Calu3 (cell line): ENCODE measurements at places on chromosomes 5 and 9.

DNA sequence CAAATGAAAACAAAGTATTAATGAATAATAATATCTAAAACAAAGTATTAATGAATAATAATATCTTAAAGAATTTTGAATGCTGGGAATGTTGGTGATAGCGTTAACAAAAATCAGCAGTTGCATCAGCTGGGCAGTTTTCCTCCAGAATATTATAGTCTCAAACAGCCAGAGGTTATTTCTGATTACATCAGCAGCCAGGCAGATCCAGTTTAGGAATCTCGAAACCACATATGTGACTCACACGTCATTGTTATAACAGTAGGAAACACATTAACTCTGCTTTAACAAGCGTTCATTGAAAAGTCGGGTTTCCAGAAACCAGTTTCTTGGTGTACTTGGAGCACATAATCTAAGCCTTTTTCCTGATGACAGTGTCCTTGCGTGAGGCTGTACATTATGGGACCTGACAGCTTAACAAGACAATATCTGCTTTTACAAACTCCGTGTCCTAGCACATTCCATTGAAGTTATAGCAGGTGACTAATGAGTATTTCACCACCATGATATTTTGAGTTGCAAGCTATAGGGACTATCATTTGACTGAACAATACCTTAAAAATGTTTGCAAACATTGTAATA, 559.5 kb upstream of the KLF4 start:
- peak; percentile 26 for DNase-seq

GRCh38 chr5:138459311-138459933, 5.9 kb upstream of the EGR1 start:
- no peak for DNase-seq

DNA sequence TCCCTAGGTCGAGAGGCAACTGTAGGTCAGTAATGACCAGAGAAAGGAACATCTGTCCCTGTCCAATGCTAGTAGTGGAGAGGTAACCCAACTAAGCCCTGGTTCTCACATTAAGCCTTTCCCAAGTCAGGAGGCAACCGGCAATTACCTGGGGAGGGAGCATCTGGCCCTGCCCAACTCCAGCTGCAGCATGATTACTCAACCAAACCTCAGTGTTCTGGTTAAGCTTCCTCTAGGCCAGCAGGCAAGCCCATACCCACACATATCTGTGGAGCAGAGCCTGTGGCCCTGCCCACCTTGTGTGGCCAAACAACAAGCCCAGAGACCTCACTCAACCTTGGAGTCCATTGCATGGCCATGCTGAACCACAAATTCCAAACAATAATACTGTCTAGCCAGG, 220.8 kb upstream of the SLC24A2 start:
- DNase-seq, result no peak

- no peak for DNase-seq
Measured at GRCh38 chr5:149672701-149673476, 57.2 kb upstream of the PPARGC1B start.

- DNase-seq, result no peak
Measured at GRCh38 chr5:60611099-60611740, 88.7 kb downstream of the DEPDC1B start.

- DNase-seq, result no peak
Measured at GRCh38 chr9:12708562-12709298, 15.5 kb downstream of the TYRP1 start.

DNA sequence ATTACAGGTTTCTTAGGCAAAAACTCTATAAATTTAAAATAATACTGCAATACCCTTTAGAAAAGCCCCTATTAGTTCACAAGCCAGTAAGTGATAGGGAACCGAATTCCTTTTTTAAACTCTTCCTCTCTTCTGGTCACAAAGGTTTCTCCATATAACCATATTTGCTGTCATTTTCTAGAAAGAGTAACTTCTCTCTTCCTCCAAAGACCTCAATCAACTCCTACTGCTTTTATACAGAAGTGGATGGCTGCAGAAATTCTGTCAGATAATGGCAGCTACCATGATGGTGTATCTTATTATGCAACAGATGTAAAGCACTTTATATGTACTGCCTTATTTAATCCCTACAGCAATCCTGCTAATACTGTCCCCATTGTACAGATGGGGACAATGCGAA, 6.2 kb downstream of the TUT7 start:
- no peak for DNase-seq

- DNase-seq, result no peak
Measured at GRCh38 chr9:130147910-130148309, 24.3 kb upstream of the NCS1 start.

GRCh38 chr9:37220971-37221370, 100.6 kb downstream of the ZCCHC7 start:
- no peak for DNase-seq

GRCh38 chr5:485946-486491, 38.2 kb downstream of the SLC9A3 start:
- DNase-seq, result no peak
